ENCODE measurements at places on chromosomes 13 and 19. TPM values are rescaled to one million over a fixed set of nuclear protein-coding genes. Genes with fewer than 3 reads are reported as not detected.

CLIP3 gene
- 6.7 TPM for total RNA-seq

- no peak for DNase-seq
These were observed 20.7 kb downstream of the MIPEP start for GRCh38 chr13:23868521-23868920.

- DNase-seq, result no peak
These were observed 417.1 kb downstream of the OLFM4 start for GRCh38 chr13:53445686-53446085.

GRCh38 chr13:46855166-46855565 is 41.7 kb downstream of the HTR2A start:
- no peak for DNase-seq

VSTM2B gene
- total RNA-seq, result not detected

PTGER1 gene
- total RNA-seq, result 0.12 TPM

RGL3 gene
- 2.5 TPM for total RNA-seq

GRCh38 chr13:79451500-79451962 is 29.4 kb upstream of the NDFIP2 start:
- peak; percentile 94 for DNase-seq

OR4F17 gene
- not detected for total RNA-seq

- no peak for DNase-seq
These were observed 80.4 kb downstream of the INSR start for GRCh38 chr19:7213628-7214323.

SHANK1 gene
- 0.15 TPM for total RNA-seq

Measured in M059J (cell line).